ENCODE measurements at places on chromosomes 7 and 10.

DNA sequence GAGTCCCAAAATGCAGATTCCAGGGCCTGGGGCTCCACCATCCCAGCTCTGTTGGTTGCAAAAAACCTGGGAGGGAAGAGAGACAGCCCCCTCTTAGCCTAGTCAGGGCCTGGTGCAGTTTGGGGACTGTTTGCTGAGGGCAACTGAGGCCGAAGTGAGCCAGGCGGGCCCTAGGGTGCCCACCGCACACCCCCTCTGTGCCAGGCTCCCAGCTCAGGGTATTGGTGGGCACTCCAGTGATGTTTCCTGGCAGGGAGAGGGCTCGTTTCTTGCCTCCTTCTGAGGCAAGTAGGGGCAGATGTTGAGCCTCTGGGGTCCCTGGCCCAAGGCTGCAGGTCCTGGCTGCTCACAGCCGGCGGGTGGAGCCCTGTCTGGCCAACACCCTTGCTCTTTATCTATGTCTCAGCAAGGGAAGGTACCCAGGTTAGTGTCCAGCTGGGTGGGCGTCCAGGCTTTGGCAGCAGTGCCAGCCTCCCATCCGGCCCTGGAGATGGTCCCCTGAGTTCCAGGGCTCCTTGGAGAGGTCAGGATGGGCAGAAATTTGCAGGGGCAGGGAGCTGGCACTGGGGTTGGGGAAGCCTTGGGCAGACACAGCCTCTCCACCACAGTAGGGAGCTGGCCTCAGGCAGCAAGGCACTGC, 37.8 kb downstream of the KCTD7 start:
- DNase-seq, result no peak

DNA sequence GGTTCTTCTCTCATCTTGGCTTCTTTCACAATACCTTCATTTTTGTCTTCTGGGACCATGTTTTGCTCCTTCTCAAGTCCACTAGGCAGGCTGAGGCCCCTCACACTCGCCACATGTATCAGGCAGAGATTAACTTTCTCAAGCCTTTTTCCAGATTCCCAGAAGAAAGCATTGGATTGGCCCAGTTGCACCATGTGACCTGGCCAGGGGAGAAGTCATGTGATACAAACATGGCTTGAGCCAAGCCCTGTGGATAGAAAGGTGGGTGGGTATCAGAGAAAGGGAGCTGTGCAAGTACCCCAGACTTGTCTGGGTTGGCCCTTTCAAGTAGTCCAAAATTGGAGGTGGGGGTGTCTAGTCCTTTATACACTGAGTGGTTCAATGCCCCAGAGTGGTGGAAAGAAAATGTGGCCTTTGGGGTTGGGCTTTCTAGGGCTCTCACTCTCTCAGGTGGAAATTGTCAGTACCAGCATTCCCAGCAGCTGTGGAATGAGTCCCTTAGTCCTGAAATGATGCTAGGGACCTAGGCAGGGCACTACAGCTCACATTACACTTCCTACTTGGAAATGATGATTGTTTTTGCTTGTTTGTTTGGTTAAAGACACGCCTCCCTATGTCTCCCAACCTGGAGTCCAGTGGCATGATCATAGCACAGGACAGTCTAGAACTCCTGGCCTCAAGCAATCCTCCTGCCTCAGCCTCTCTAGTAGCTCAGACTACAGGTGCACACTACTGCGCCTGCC, 36.9 kb upstream of the C10orf67 start:
- no peak for DNase-seq

GRCh38 chr10:85490431-85490830, 876.2 kb downstream of the GRID1 start:
- DNase-seq, result no peak

DNA sequence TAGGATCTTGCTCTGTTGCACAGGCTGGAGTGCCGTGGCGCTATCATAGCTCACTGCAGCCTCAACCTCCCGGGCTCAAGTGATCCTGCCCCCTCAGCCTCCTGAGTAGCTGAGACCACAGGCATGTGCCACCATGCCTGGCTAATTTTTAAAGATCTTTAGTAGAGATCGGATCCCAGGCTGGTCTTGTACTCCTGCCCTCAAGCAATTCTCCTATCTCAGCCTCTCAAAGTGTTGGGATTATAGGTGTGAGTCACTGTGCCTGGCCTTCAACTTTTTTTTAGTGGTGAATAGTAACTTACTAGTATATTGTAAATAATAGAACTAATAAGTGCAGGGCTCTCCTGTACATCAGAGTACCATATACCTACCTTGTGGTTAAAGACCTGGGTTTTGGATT, 52.1 kb upstream of the LMTK2 start:
- DNase-seq, result no peak

DNA sequence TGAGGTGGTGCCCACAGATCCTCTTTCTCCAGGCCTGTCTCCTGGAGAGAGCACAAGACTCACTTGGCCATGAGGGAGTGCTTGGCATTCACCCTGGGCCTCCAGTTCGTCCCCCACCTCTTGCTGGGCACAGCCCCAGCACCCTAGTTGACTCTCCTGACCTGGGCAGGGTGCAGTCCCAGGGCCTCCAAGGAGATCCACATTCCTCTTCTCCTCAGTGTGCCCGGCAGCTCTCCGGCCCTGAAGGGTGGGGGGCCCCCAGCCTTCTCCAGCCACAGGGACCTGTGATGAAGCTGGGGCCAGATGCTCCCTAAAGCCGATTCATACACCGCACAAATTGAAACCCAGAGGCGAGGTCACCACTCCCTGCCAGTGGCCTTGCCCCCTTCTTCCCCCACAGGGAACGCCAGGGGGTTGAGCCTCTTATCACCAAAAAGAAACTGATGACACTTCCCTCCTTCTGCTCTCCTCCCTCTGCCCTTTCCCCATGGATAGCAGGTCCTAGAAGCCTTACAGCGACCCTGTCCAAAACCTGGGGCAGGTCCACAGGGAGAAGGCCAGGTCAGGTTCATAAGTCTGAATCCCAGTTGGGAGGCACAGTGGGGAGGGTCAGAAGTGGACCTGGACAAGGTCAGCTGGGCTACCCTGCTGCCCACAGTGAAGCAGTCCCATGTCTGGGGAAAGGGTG, 3.1 kb downstream of the EN2 start:
- DNase-seq, result no peak

GRCh38 chr10:77664008-77664407, 26.4 kb upstream of the KCNMA1 start:
- no peak for DNase-seq

DNA sequence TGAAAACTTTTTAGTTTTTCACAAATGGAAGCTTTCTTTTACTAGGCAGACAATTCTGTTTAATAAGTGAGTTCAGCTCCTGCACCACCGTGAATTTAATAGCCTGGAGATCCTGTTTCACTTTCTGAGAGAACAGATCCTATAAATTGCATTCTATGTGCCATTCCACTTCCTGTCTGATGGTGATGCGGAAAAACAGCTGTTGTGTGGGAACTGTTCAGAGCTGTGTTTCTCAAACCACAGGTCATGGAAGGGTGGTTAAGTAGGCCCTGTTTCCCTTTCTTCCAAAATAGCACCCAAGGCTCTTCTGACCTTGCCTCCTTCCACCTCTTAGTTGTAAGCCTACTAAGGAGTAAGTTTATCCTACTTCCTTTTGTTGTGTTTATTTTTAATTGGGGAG, 97.2 kb upstream of the DKK1 start:
- no peak for DNase-seq

DNA sequence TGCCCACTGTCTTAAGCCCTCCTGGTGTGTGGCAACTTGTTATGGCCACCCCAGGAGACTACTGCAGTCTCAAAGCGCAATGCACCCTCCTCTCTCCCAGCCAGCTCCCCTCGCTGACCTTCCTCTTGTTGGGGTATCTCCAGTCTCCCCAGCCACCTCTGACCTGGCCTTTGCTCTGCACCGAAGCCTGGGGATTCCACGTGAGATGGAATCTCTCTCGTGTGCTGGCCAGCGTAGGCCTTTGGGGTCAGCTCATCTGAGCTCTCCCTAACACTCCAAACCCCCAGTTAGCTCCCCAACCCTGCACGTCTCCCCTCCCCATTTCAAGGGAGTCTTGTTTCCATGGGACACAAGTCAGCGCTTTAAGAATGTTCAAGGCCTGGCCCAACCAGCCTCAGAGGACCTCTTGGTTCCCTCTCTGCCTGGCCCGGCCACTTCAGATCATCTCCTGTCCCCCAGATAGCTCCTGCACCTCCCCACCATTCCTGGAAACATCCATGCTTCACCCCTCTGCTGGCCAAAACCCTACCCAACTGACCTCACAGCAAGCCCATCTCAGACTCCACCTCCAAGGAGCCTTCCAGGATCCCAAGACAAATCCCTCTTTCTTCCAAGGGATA, 11.2 kb downstream of the ITPRIP start:
- no peak for DNase-seq

GRCh38 chr10:95445837-95446486, 115.2 kb downstream of the SORBS1 start:
- peak; percentile 71 for DNase-seq

DNA sequence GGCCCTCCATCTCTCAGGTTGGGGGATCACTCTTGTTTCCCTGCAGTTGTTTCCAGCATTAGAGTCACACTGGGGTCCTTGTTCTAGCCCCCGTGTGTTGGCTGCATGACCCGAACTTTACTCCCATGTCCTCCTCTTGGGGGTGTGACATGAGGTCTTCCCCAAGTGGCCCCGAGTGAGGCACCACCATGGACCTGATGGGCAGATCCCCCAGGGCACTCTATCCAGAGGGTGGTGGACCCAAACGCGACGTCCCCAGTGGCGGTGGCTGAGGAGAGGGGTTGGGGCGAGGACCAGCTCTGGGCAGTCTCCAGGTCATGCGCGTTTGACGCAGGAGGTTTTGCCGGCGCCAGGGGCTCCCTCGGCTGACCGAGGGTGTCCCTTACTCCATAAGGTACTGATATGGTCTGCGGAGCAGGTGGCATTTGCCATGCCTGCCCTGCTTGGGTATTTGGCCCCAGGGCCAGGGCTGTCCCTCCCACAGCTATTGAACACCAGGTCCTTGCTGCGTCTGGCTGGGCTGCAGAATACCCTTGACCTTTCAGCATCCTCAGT, 131.9 kb downstream of the LHPP start:
- DNase-seq, result no peak

DNA sequence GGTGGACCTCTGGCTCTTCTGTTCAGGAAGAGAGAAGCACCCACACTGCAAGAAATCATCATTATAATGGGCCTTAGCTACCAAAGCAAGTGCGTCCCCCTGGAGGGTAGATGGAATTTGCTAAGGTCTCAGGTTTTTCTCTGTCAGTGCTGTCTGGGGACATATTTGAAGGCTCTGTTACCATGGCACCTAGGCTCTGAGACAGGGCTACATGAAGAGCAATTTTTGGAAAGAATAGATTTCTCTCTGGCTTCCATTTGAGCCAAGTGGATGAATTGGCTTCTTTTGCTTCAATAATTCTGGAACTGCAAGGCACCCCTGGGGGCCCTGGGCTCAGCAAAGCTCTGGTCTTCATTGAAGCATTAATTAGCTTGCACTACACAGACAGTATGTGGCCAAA, 349.1 kb upstream of the GALNT17 start:
- no peak for DNase-seq

GRCh38 chr7:41244246-41244645, 458.6 kb downstream of the INHBA start:
- DNase-seq, result no peak

GRCh38 chr10:15784662-15785300, 65.1 kb upstream of the ITGA8 start:
- no peak for DNase-seq

GRCh38 chr10:90998733-90999511, 78.0 kb upstream of the ANKRD1 start:
- DNase-seq, result no peak
